Mucosa of gallbladder (tissue), 1 donor: ENCODE measurements at places on chromosomes 11 and 22.

- no peak for DNase-seq
Measured at GRCh38 chr11:22670830-22671229, 4.4 kb downstream of the GAS2 start.

- DNase-seq = no peak
Measured at GRCh38 chr22:41280854-41281253, 5.1 kb downstream of the RANGAP1 start.

DNA sequence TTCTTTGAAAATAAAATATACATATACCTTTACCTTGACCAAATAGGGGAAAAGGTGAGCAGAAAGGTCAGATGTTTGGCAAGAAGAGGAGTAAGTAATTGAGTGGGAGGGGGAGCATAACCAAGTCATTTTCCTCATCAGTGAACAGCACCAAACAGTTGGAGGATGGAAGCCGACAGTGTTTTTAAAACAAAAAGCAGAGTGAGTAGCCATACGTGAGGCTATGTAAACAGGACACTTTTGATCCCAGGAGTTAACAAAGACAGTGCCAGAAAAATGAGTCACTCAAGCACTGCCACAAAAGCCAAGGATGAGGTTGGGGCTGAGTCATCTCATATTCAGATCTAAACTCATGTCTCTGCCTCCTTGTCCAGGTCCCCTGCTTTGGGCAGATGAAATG is 734.7 kb downstream of the KCNA4 start:
- DNase-seq = peak; percentile 56

GRCh38 chr11:19672586-19673206 is 39.9 kb upstream of the NAV2 start:
- no peak for DNase-seq

- no peak for DNase-seq
Measured at GRCh38 chr11:81570669-81571068, 1163.0 kb downstream of the FAM181B start.

DNA sequence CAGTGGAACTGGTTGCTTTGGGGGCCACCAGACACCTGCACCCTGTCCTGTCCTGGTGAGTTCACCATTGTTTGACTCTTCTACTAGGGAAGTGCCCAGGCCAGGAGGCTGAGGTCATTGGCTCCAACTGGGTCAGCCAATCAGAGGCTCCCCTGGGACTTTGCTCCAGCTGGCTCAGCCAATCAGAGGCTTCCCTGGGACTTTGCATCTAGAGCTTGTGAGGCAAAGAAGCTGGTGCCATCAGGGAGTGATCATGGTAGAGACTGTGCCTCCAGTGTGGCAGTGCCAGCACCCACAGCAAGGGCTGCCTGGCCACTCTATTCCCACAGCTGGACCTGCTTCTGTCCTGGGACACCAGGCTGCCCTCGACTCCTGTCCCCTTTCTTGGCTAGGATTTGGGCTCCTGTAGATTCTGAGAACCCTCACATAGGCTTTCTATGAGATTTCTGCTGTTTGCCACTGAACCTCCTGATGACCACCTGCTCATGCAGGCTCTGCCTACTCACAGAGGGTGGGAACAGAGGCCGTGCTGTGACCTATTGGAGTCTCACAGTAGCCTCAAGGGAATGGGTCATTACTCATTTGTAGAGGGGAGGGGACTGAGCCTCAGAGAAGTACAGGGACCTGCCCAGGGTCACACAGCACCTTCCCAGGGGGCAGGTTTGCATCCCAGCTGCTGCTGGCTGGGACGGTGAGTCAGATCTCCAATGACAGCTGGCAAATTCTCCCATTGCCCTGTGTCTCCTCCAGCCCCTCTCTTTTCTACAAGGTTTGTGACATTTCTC is 59.2 kb upstream of the SHISAL1 start:
- no peak for DNase-seq

GRCh38 chr22:40951795-40952605 is 822 bp downstream of the RBX1 start:
- DNase-seq = no peak

DNA sequence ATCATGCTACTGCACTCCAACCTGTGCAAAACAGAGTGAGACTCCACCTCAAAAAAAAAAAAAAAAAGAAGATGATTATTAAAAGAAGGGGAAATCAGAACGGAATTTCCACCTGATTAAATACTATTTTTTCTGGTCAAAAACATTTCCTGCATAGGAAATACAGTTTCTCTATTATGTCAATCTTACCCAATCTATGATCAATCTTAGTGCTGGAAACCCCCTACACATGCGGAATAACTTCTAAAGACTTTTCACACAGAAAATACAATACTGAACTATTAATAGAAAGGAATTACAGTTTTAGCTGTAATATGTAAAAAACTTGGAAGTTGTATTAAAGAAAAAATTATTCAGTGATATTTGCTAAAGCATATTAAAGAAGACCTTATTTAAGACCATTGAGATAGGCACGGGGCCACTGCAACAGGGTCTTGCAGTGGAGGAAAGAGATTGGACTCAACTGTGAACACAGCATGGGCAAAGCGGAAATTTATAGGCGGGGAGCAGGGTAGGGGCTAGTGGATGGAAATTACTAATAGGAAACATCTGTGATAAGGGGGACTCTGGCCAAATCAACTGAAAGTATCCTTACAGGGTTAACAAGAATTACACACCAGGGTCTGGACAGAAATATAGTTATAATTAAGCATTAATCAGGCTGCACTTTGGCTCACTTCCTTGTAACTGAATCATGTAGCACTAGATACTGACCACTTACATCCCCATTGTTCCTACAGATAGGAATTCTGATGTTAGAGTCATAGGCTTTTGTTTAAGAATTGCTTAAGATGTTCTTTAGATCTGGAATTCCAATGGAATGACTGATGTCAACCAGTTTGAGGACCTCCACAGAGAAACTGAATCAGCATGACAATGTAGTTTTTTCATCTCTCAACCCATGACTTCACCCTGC is 411.5 kb upstream of the DDI1 start:
- no peak for DNase-seq

DNA sequence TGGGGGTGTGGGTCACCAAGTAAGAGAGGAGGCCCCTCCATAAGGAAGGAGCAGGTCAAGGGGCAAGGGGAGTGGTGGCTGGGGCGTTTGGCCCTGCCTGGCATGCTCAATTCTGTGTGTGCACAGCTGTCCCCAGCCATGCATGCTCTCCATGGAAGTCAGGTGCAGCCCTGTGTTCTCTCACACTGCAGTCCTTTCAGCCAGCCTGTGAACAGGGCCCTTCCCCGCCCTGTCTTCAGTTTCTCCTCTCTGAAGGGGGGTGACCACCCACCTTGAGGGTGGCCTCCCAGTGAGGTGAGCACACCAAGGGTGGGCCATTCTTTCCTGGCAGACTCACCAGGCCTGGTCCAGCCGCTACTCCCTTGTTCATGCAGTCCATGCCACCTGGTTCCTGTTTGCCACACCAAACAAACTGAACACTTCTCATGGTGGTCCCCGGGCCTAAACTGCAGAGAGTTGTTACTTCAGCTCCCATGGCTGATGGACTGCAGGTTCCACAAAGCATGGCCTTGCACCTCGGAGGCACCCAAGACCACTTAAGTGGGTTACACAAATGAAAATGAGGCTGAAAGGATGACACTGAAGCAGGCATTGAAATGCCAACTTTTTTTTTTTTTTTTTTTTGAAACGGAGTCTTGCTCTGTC is 1.7 kb upstream of the CHCHD10 start:
- DNase-seq = no peak

- DNase-seq = no peak
Measured at GRCh38 chr22:45692549-45692948, 20.9 kb downstream of the ATXN10 start.

DNA sequence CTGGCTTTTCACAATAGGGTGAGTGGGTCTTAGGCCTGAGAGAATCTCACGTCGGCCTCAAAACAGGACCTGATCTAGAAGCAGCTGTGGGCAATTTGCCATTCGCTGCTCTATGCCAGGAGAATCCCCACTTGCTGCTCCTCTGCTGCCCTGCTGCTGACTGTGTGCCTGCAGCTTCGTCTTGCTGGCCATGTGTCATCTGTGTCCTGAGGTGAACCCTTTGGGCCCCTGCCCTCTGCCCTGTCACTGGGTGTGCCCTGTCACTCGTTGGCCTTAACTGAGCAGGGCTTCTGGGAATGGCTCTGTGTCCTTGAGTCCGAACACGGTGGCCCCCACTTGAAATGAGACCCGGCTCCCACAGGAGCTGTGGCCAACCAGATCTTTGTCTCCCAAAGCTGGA is 6.2 kb downstream of the NAA40 start:
- DNase-seq = no peak

DNA sequence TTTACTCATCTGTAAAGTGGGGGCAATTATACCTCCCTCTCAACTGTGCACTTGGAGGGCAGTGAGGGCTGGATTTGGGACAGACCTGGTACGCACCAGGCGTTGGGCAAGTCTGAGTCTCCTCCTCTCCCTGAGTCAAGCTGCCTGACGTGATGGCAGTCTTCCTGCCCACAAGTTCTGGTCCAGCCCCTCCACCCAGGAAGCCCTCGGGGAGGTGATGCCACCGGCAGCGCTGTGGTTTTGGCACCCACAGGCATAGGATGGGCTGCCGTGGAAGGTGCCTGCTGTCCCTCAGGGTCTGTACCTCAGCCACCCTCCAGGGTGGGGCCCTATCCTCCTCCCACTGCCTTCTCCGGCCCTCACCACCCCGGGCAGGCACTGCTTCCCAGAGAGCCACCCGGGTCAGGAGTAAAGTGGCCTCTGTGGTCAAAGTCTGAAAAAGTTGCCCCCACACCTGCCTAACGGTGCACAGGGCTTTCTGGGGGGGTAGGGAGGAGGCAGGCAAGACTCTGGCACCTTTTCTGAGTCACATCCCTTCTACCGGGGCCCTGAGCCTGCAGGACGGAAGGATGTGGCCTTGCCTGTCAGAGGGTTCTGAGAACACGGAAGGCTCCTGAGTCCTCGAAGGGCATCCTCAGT is 6.5 kb upstream of the APOBEC3H start:
- DNase-seq = peak; percentile 34

DNA sequence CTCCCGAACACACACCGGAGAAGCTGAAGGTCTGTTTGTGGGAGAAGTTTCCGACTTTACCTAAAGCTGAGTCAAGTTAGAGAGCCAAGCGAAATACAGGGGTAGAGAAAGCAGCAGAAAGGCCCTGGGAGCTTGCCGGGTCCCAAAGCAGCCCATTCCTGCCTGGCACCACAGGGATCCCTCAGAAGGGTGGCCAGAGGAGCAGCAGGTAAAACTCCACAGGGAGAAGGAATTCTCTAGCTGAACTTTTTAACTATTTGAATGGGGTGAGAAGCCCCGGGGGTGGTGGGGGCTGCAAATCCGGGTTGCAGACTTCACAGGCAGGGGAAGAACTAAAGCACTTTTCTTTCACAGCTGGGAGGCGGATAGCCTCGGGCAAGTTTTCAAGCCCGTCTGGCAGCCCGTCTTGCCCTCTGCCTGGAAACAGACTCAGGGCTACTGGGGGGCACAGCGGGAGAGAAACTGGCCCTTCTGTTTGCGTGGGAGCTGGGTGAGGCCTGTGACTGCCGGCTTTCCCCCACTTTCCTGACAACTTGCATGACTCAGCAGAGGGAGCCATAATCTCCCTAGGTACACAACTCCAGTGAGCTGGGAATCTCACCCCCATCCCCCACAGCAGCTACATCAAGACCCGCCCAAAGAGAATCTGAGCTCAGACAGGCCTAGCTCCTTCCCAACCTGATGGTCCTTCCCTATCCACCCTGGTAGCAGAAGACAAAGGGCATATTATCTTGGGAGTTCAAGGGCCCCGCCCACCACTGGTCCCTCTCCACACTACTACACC is 311.0 kb downstream of the SBF2 start:
- DNase-seq = no peak

DNA sequence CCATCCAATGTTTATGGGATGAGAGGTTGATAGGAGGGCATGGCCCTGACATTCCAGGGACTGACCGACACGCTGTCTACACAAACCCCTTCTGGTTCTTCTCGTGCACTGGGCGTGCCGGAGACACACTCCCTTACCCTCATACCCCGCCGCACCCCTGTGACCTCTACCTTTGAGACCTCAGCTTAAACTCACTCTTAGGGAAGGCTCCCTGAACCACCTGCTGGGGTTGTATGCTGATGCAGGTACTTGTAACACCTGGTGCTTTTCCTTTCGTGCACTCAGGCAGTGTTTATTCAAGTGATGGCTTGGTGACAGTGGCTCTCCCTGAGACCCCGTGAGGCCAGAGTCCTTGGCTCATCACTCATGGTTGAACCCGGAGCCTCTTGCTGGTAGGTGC is 12.0 kb downstream of the PPARA start:
- no peak for DNase-seq

DNA sequence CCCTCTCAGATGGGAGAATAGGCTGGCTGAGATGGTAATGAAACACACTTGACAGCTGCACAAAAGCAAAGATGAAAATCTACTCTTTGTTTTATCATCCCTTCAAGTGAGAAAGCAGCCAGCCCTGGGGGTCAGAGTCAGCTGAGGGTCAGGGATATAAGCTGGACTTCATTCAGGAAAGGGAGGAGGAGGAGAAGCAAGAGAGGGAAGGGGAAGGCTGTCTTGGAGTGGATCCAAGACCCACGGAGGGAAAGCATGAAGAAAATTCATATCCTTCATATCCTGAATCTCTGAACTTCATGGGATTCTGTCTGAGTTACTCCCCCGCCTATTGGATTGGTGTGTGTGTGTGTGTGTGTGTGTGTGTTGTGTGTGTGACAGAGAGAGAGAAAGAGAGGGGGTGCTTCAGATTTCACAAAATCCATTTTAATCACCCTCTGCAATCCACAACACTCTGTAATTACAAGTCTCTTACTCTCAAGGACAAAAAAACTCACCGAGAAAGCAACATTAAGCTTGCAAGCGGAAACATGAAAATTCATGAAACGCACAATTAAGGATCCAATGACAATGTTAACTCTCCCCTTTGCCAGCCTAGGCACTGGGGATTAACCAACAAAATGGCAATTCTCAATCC is 327.7 kb downstream of the TENM4 start:
- no peak for DNase-seq

- peak; percentile 71 for DNase-seq
Measured at GRCh38 chr11:45655347-45655756, 10.1 kb downstream of the CHST1 start.

- DNase-seq = no peak
Measured at GRCh38 chr11:111696556-111696955, 69.6 kb downstream of the PPP2R1B start.

- no peak for DNase-seq
Measured at GRCh38 chr11:57942808-57943207, 80.9 kb upstream of the OR9Q1 start.

GRCh38 chr11:124115782-124116616 is 749 bp downstream of the VWA5A start:
- DNase-seq = no peak

DNA sequence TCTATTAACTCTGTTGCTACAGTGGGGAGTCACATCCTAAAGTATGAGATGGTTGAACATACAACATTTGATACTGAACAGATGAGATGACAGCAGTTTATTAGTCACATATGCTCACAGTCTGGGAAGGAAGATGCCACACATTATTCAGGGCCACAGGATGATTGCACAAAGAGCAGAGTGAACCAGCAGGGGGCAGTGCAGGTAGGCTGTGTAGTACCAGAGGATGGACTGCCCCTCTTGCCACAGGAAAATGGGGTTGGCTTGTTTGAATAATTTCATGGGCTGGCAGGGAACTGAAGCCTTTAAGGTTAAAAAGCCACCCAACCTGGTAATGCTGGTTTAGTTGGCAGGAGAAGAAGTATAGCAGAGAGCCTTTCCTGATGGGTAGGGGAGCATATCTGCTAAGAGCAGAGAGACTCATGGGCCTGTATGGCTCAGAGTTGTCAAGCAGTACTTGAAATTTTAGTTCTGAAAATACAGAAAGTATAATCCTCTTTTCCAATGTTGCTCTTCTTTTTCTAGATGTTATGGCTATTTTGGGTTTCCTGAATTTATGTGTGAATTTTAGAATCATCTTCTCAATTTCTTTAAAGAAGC is 180.4 kb upstream of the B3GAT1 start:
- DNase-seq = peak; percentile 21
